ENCODE measurements at places on chromosomes 1 and 21.
A peak's percentile ranks its signal among the peaks of the same experiment; 100 is the strongest.

- DNase-seq, result no peak
Measured at GRCh38 chr1:187070076-187070475, 241.3 kb downstream of the PLA2G4A start.

- DNase-seq, result no peak
Measured at GRCh38 chr1:1394116-1394515, 5.0 kb downstream of the CCNL2 start.

DNA sequence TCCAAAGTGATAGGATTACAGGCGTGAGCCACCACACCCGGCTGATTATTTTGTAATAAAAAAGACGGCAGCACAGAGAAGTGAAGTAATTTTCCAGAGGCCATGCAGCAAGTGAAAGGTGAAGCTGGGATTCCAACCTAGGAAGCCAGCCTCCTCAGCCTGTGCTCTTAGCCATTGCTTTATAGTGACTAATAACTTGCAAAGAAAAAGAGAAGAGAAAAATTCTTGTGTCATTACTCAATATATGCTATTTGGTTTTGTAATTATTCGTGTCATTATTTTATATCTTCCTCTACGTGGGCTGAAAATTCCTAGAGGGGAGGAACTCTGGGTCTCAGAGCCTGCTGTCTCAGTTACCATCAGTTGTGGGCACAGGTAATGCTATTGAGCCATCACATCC, 1.6 kb upstream of the IER5 start:
- no peak for DNase-seq

DNA sequence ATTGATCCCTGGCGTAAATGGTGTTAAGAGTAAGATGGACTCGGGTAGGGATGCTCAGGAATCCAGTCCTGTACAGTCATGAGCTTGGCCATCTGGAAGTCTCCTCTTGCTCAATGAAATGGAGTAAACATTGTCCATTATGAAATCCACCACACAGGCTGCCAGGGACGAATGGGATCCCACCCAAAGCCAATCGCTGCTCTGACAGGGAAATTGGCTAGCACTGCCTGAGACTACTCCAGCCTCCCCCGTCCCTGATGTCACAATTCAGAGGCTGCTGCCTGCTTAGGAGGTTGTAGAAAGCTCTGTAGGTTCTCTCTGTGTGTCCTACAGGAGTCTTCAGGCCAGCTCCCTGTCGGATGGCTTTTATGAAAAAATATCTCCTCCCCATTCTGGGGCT, at the start of gene HSD11B1:
HSD11B1 (plus strand) TSS at position 263 of the 400 bp plus-strand sequence; CDS start at position 360, 97 bp downstream.
- DNase-seq, result peak; percentile 65

- no peak for DNase-seq
Measured at GRCh38 chr21:27818847-27819246, 852.0 kb upstream of the ADAMTS5 start.

- DNase-seq, result no peak
Measured at GRCh38 chr1:13228343-13228781, 2.4 kb upstream of the PRAMEF18 start.

GRCh38 chr21:37079211-37079824, 6.3 kb downstream of the TTC3 start:
- no peak for DNase-seq

DNA sequence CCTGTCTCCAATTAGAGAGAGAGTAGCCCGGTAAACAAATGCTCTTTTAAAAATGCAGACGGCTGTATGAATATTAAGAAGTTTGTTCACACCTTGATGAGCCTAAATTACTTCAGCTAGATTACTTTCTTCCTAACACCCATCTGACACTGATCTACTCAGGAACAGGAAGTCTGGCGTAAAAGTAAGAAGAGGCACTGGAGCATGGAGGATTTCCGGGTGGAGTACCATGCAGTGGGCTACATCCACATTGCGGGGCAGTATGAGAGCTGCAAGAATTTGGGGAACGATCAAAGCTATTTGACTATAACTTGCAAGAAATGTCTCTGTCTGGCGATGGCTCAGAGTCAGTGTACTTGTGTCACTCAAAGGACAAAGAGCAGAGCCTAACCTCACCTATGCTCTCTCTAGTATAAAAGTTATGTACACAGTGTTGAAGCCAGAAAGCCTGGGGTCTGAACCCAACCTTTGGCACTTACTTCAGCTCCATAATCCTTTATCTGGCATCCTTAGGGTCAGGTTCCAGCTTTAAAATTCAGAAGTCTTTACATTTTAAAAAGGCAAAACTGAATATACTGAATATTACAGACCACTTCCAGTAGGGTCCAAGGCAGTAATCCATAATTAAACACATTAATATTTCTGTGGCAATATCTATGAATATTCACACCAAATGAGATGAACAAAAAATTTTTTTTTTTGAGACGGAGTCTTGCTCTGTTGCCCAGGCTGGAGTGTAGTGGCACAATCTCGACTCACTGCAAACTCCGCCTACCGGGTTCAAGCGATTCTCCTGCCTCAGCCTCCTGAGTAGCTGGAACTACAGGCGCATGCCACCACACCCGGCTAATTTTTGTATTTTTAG, 7.9 kb upstream of the GNPAT start:
- no peak for DNase-seq

DNA sequence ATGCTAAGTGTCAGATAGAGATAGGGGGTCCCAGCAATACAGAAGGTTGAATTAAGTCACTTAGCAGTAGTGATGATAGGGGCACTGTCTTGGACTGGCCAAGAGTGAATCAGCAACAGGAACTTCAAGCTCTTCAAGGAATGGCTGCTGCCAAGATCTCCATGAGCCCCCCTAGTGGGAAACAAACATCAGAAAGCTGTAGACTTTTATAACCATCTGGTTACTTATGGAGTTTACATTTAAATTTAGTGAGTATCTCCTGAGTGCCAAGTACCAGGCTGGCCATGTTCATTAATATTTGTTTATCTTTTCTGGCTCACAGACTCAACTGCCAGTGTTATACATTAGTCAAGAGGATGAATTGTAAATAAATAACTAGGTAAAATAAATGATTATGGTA, 327.3 kb downstream of the TTLL7 start:
- no peak for DNase-seq

GRCh38 chr21:38769191-38769780, 36.4 kb upstream of the ETS2 start:
- DNase-seq, result no peak

DNA sequence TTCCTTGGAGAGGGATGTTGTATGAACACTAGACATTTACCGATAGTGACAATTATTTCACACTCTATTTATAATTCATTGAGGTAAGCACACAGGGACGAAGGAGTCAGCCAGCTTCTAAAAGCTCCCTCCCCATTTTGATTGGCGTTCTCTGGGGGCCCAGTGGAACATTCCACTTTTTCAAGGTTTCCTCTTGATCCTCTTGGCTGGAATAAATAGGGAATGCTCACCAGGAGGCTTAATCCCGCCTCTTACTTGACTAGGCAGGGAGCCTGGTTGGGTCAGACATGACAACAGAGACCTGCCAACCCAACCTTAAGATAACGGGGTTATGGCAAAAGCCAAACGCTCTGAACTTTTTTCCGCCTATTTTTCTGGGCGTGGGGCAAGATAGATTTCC, 974 bp downstream of the ACTN2 start:
- DNase-seq, result no peak

DNA sequence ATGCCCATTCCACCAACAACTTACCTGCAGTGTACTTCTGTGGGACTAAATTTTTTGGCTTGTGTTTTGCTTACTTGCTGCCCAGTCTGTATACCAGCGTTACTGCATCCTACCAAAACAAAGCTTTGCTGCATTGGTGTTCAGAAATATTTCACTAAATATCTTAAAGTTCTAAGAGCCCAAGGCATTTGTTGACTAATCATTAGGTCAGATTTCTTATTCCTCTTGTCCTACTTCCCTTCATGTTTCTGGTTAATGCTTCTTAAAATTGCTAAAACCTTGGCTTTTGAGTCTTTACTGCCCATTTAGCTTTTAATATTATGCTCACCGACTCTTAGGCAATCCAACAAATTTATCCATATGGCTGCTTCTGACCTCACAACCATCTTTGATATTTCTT, 161.8 kb downstream of the DPYD start:
- no peak for DNase-seq

DNA sequence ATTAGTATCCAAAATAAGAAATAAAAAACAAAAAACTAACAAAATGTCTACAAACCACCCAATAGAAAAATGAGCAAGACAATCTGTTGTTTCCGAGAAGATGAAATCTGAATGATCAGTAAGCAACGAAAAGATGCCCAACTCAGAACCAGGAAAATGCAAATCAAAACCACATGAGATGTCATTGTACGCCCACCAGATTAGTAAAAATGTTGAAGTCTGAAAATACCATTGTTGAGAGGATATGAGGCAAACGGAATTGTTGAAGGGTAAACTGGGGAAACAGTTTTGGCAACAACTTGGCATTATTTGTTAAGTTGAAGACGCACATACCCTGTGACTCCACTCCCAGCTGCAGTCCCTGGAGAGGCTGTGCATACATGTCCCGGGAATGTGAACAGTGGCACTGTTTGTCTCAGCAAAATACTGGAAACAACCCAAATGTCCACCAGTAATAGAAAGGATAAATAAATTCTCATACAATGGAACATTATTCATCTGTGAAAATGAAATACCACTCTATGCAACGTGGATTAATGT, 10.6 kb downstream of the ZBTB17 start:
- DNase-seq, result peak; percentile 97

GRCh38 chr1:20383631-20384030, 93.0 kb downstream of the VWA5B1 start:
- DNase-seq, result no peak

GRCh38 chr1:184162281-184162680, 110.8 kb downstream of the TSEN15 start:
- DNase-seq, result no peak

DNA sequence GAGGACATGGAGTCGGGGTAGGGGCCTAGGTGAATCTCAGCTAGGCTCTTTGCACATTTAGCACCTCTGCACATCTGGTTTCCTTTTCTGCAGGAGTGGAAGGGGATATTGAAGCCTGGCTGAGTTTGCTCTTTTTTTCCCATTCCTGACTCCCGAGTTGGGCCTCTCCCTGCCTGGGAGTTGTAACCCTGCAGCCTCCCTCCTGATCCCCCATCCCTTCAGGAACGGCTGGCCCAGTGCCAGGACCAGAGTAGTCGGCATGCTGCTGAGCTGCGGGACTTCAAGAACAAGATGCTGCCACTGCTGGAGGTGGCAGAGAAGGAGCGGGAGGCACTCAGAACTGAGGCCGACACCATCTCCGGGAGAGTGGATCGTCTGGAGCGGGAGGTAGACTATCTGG, 836 bp downstream of the OLFML3 start:
- DNase-seq, result no peak

- no peak for DNase-seq
Measured at GRCh38 chr1:9181990-9182783, 52.4 kb upstream of the H6PD start.

DNA sequence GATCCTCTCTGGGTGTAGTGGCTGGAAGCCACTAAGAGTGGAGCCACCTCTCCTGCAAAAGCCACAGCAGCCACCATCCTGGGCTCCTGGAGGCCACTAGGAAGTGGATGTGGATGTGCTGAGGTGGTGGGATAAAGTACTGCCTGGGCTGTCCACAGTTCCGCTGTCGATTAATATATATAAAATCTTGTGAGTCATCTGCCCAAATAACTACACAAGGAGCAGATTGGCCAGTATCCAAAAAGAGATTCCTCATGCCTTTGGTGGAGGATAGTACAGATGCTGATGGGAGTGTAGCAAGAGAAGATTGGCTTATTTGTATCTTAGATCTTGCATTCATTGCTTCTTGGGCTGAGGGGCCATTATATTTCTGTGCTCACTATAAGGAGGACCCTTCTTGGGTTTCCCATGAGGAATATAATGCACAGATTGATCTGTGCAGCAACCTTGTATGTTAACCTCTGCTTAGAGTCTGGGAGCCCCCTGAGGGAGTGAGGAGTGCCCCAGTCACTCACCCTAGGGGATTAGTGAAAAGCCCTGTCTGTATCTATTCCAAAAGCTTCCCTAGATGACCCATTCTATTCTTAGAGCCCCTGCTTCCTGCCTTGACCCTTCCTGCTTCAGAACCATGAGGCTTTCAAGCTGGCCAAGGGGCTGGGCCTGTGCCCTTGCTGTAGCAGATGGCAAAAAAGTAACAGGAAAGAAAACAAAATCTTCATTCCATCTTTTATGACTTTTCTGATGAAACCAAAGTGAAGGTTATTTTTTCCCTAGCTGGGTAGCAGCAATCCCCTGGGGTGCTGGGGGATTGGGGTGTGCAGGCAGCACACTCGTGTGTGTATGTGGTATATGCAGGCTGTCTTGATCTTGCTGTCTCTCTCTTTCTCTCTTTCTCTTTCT, 31.7 kb downstream of the RCSD1 start:
- DNase-seq, result no peak

DNA sequence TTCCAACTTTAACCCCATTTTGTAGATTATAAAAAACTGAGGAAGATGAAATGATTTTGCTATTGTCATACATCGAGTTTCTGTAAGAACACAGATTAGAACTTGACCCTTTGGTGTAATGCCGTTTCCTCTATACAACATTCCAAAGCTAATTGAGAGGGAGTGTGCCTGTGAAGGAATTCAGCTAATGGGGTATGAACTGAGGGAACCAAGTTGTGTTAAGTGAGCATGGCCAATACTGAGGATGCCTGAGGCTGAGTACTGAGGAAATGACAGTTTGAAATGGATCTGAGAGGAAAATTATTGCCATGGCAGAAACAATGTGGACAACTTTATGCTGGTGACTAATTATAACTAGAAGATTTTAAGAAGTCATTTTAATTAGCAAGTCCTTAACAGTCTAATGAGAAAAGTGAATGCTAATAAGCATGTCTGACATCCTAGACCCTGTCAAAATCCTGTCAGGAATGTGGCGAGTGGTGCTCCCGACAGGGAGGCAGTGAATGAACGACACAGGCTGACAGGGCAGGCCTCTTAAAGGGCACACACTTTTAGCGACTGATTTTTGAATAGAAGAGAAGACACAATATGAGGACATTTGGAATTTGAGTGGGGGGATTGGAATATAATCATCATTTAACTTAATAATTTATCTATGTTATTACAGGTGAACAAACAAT, 262.5 kb downstream of the HLX start:
- no peak for DNase-seq

DNA sequence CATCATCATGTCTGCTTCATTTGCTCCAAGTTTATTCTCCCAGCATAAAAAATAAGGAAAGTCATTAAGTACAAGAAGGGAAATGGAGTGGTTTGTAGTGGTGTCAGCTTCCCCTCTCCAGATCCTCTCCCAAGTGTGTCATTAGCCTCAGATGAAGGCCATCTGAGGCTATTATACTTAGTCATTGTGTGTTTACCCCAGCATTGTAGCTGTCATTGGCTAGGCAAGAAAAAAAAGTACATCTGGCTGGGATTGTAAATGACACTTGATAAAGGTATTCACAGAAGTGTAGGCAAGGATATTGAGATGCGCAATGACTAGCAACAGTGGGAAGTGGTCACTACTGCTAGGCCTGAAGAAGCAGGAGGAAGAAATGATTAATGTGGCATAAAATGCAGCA, 316.9 kb upstream of the SGIP1 start:
- no peak for DNase-seq

GRCh38 chr1:3410142-3410925, 44.1 kb upstream of the ARHGEF16 start:
- DNase-seq, result peak; percentile 80

GRCh38 chr1:228218513-228219244, 10.8 kb downstream of the OBSCN start:
- DNase-seq, result no peak
